ENCODE measurements at places on chromosomes 3 and 15.

DNA sequence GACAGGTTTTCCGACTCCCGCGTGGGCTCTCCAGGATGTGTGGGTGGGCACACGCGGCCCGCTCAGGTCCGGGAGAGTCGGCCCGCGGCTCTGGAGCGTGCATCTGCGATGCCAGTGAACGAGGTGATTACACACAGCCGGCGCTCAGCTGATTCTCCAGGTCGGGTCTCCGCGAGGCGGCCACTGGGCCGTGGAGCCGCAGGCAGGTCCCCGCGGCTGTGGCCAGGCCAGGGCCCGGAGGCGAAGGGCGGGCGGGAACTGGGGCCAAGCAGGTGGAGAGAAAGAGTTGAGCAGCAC lies 13.2 kb downstream of the PAK6 start:
- no peak for DNase-seq

DNA sequence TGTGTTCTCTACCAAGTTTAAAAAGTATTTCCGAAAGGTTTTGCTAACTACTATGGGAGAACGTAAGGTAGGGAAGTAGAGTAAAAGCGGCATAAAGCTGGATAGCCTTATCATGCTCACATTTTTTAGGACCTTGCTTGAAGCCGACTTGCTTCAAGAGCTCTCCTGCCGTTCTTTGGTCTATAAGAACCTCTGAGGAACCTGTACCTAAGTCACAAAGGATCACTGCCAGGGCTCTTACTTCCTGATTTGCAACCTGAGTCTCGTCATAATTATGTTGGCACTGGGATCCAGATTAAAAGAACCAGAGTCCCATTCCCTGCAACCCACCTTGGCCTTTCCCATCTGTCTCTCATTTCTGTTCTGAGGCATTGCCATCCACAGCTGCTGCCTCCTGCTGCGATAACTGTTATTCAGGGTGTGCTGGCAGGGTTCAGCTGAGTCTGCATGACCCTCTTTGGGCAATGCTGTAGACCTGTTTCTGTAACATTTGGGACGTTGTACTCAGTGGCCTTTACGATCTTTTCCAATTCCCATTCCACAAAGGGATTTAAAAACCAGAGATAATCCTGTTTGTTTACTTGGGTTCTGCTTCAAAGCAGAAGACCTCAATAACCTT lies 131.0 kb upstream of the UMPS start:
- DNase-seq = no peak

GRCh38 chr3:179068779-179069530 lies 2.7 kb downstream of the ZMAT3 start:
- peak; percentile 42 for DNase-seq

DNA sequence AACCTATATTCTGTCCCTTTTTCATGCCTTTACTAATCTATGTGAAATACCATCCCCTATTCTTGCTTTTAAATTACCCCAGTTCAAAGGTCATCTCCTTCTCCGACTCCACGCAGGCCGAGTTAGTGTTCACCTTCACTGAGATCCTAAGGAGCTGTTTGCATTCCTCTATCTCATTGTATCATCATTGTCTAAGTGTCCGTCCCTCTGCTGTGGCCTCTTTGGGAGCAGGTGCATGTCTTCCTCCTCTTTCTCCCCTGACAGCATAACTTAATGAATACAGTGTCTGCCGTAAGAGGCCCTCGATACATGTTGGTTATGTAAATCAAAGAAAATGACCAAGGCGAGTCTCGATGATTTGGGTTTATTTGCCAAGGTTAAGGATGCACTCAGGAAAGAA lies 4.9 kb upstream of the PPP1R2 start:
- no peak for DNase-seq

DNA sequence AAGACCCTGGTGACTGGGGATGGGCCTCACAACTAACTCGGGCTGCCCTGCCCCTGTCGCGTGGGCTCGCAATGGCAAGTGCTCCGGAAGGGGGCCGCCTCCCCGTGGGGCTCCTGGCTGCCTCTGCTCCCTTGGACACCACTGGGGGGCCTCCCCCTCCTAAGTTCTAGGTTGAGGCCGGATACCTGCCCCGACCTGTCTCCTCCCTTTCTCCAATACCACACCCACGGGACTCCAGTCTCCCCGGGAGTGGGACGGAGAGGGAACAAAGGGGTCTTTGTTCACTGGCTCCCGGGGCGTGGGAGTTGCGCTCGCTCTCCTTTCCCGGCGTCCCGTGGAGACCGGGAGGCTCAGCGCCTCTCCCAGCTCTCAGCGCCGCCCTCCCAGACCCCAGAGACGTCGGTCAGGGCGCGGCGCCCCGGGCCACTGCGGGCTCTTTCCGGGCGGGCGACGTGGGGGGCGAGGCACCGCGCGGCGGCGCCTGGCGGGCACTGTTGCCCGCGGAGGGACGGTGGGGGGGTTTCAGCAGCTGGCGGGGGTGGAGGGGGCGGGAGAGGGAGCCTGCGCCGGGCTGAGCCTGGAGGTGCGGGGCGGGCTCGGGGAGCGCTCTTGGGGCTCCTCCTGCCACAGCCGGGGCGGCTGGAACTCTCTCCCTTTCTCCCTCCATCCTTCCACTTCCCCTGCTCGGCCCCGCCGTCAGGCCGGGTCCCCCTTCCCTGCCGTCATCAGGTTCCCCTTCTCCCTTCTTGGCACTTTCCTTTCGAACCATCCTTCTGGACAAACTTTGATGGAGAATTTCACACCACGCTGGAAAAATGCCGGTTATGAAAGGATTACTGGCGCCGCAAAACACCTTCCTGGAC lies at the start of gene KCNH8:
Gene KCNH8, plus strand, starts transcription at position 606 of the 863 bp plus-strand sequence. Its CDS starts 210 bp downstream, at position 816.
- no peak for DNase-seq

DNA sequence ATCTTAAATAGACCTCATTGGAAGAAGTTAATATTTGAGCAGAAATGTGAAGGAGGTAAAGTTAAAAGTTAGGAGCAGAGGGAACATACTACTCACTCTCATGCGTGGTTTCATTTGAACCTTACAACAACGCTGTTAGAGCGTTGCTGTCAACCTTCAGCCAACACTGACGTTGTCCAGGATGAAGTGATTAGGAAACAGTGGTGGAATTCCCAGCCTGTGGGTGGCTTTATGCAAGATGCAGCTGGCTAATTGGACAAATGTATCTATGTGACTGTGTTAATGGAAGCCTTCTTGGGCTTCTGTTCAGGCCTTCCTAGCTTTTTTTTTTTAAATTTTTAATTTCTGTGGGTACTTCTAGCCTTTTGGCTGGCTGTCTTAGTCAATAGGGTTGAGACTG lies 40.5 kb downstream of the PTPRG start:
- no peak for DNase-seq

GRCh38 chr3:131323014-131323413 lies 58.6 kb upstream of the NUDT16 start:
- no peak for DNase-seq

- DNase-seq = no peak
Observed at GRCh38 chr3:176167272-176167671, 1030.0 kb downstream of the TBL1XR1 start.

GRCh38 chr3:190809351-190809750 lies 53.1 kb downstream of the GMNC start:
- no peak for DNase-seq

GRCh38 chr15:78170848-78171773 lies 21.9 kb downstream of the IDH3A start:
- DNase-seq = peak; percentile 86

DNA sequence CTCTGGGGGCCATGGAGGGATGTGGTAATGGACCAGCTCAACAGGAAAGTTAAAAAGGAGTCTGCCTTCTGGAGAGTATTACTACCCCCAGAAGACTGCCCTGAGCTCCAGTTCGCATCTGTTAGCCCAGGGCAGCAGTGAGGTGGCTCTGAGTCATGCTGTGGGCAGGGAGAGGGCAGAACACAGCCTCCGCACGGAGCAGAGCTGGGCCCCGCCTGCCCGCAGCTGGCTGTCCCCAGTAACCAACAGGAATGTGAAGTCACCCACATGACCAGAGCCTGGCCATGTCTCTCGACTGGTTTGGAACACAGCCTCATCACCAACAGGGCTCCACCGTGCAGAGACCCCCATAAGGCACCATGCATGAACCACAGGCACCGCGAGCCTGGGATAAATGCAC lies 62.1 kb downstream of the CYFIP1 start:
- no peak for DNase-seq

DNA sequence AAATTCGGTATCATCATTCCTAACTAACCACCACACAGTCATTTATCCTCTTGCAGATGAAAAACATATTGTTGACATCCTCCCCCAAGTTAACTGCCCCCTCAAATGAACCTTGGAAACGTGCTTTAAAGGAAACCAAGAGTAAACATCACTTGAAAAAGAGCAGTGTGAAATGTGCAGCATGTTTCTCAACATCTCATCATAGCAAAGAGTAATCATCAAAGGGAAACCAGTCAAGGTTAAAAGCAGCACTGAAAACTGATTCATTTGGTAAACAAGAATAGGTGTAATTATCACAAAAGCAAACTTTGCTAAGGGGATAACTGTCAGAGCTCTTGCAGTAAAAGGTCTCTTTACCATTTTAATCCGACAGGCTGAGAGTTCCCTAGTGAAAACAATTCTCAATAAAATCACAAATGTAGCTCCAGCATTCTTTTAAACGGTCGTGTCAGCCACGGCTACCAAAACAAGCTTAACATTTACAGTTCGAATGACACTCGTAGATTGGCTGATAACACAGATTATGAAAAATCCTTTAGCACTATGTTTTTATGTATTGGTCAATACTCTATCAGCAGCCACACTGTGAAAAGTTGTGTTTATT lies 461.0 kb downstream of the GBE1 start:
- DNase-seq = no peak

- DNase-seq = no peak
Observed at GRCh38 chr3:141529256-141529655, 42.4 kb downstream of the RASA2 start.

GRCh38 chr3:134751831-134752230 lies 43.2 kb upstream of the EPHB1 start:
- DNase-seq = no peak

GRCh38 chr3:151804267-151804666 lies 9.6 kb upstream of the AADAC start:
- DNase-seq = no peak

DNA sequence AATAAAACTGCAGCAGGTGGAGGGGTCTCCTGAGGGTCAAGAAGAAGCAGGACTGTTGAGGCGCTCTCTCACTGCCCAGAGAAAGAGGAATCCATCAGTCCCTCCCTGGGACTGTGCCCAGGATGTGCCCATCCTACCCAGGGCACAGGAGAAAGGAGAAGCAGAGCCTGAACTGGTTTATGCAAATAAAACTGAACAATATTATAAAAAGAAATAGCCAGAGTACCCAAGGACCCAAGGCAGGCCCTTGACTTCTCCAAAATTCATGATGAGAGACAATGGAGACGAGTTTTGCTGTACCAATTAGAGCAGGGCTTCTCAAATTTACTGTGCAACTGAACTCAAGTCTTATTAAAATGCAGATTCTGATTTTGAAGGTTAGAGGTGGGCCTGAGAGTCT lies 211.0 kb downstream of the IGSF11 start:
- DNase-seq = no peak

DNA sequence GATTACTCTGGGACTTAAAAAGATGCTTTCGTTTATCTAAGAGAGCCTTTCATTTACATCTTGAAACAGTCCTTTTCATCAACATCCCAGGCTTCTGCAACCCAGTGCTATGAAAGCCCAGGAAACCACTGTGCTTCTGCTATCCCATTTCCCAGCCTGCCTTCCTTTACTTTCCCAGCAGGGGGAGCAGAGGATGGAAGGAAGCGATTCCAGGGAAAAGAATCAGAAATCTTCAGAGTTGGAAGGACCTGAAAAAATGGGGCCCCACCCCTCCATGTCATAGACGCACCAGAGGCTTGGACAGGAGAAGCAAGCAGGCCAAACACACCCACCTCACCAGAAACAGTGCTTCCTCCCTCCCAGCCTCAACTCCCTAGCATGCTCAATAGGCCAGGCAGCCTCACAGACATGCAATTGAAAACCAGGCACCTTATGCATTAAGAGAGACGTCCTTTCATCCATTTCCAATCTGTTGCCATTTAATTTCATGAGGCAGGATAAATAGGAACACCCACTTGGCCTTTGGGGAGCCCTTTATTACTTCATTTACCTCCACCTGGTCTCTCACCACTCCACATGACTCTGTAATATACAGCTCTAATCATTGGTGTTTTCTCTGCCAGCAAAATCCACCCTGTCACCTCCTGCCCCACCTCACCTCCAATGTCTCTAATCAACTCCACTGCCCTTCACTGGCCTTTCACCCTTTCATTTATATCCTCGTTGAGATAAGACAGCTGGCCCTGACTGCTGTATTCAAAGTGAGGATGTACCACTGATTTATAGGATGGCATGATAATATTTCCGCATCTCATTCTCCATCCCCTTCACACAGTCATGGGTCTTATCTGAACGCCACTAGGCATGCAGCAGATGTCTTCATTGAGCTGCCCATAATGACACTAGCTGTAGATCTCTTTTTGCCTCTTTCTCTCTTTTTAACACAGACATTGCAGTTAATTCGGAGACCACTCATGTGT lies 583.9 kb downstream of the NTRK3 start:
- no peak for DNase-seq

DNA sequence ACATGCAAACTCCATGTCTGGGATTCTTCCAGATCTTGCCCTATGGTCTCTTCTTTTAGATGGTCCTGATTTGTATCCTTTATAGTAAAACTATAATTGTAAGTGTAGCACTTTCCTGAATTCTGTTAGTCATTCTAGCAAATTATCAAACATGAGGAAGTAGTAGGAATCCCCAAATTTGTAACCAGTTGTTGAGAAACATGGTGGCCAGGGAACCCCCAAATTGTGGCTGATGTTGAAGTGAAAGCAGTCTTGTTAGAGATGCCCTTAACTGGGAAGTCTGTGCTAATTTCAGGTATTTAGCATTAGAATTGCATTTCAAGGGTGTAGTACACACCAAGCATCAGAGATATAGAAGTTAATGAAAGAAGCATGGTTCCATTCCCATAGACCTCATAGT lies 180.4 kb upstream of the STT3B start:
- peak; percentile 56 for DNase-seq

- peak; percentile 74 for DNase-seq
Observed at GRCh38 chr3:185330238-185330637, 32.7 kb upstream of the MAP3K13 start.
